ENCODE measurements at places on chromosomes 5 and 9.
A peak's percentile ranks its signal among the peaks of the same experiment; 100 is the strongest.

DNA sequence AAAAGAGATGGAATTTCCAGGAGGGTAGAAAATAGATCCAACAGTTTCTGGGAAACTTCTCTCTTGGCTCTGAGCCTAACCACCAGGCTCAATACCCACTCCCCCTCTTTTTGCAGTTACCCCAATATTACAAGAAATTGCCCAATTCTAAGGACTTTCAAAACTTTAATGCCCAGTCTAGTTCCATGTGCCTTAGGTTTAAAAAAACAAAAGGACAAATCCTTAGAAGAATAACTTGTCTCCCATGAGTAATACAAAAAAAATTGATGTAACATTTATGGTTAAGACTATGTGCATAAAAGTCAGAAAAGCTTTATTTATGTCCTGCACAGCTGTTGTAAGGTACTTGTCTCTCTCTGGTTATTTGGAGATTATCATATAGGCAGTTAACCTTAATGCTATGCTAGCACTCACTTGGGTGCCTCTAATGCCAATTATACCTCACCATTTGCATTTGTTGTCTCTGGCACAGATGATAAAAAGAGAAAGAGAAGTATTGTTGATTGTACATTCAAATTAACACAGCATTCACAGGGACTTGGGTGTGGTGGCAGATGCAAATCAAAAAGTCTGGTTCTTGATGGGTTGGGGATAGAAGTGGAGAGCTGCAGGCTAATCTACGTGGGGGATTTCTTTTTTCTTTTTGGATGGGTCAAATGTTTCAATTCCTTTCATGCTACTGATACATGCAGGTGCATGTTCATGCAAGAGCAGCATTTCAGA, 159.4 kb downstream of the PIK3R1 start:
- DNase-seq = peak; percentile 32

DNA sequence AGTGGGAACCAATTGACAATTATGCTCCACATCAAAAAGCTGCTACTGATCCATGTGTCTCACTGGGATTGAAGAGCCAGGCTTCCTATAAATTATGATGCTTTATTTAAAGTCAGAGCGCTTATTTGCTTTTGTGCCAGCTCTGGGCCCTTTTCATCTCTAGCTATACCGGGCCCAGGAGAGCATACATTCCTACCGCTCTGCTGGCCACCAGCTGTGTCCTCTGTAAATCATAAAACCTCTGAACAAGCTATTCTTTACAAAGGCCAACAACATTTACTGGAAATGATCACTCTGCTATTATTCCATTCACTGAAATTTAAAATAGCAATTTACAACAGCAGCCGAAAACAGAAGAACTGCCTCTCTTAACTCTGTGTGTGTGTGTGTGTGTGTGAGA, 86.6 kb downstream of the ZNF608 start:
- DNase-seq = no peak

DNA sequence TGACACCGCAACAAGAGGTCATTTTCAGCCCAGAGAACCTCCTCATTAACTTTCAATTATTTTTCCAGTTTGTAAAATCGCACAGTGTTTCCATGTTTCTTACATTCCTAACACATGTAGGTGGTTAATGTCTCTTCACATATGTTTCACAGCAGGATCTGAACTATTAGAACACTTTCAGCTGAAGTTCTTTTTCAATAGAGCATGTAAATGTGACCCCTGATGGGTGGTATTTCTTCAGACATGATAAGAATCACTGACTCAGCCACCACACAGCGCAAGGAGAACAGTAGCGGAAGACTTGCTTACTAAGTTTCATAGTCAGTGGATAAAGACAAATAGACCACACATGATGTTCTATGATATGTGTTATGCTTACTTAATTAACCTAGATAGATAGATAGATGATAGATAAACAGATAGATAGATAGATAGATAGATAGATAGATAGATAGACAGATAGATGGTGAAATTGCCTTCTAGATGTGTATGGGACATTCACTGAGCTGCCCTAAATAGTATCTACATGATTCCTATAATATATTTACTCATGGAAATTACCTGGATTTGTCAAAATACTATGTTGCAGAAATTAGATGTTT, 1992.1 kb upstream of the NUDT12 start:
- no peak for DNase-seq

DNA sequence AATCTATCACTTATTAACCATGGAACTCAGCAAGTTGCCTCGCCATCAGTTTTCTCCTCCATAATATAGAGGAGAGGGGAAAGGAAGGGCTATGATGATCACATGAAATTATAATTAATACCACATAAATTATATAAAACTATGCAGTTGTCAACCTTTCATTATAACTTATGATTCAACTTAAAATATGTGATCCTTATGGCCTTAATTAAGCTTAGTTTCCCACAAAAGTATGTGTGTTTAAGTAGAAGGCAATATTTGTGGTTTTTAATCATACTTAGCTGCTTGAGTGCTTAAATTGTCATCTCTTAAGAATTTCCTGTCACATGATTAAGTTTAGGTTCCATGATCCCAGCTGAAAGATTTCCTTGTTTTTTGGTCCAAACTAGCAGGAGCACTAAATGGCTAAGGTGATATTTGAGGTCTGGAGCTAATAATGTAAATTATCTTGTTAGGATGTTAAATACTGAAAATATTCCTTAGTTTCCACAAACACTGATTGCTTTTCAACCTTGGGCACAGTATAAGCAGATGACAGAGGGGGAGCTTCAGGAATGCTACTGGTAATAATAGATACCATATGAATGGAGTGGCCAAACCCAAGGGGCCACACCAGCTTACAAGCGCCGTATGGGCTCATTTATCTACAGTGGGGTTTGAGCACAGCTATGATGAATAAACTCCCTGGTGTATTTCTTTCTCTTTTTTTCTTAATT, 26.4 kb upstream of the F2R start:
- DNase-seq = no peak

GRCh38 chr5:100889896-100890295, 13.2 kb downstream of the ST8SIA4 start:
- peak; percentile 73 for DNase-seq

- no peak for DNase-seq
Measured at GRCh38 chr5:125049721-125050702, 303.6 kb upstream of the ZNF608 start.

DNA sequence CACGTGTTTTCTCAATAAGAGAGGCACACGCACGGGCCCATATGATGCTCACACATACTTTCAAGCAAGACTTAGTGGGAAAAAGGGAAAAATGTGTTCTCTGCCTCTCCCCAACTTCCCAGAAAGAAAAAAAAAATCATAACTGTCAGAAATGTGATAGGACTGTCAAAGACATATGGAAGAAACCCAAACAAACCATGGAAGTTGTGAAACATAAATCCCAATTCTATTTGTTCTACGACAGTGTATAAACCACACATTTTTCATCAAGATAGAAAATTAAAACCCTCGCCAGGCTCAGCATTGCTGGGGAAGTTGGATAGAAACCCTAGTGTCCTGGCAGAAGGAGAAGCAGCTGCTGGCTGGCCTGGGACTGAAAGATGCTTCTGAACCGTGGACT, 211.9 kb downstream of the PAX5 start:
- no peak for DNase-seq

DNA sequence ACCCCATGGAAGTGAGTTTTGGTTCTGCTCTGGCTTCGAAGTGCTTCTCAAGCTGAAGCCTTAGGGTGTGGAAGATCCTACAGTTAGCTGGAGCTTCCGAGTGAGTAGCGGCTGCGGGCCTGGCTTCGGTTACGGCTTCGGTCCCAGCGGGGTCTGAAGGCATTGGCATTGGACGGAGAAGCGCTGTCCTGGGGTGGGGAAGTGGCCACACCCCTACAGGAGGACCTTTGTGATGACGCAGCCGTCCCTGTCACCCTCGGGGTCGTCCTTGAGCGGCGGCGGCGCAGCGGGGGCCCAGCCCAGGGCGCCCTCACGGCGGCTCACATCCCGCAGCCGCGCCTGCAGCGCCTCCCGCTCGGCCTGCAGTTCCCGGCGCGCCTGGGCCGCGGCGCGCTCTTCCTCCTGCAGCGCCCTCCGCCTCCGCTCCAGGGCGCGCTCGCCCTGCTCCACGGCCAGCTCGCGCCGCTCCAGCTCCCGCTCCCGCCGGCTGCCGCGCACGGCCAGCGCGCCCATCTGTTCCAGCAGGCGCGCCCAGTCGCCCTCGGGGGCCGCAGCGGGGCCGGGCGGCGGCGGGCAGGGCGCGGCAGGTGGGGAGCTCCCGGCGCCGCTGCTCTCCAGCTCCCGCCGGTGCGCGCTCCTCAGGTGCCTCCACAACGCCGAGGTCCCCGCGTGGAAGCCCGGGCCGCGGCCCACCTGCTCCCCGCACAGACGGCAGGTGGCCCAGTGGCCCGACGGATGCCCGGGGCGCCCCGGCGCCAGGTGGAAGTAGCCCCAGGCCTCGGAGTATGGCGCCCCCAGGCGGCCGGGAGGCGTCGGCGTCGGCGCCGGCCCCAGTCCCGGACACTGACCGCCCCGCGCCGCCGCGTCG, 9.9 kb downstream of the ZBED3 start:
- peak; percentile 85 for DNase-seq

- DNase-seq = peak; percentile 35
Measured at GRCh38 chr9:127905004-127905728, 5.8 kb upstream of the ST6GALNAC6 start.

GRCh38 chr5:149820536-149821510, 90.7 kb downstream of the PPARGC1B start:
- DNase-seq = no peak

- no peak for DNase-seq
Measured at GRCh38 chr5:11890777-11891176, 13.5 kb downstream of the CTNND2 start.

DNA sequence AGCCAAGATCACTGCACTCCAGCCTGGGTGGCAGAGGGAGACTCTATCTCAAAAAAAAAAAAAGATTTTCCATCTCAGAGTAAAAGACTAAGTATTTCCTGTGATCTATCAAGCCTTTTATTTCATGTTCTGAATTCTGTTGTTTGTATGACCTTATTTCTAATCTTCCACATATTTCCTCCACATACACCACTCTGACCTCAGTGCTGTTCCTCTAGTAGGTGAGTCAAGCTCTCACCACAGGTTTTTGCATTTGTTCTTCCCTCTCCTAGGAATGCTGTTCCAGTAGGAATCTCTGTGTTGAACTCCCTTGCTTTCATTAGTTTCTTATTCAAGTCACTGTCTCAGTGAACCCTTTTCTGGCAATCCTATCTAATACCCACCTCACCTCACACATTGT, 68.1 kb downstream of the INVS start:
- no peak for DNase-seq

- no peak for DNase-seq
Measured at GRCh38 chr9:109205526-109205925, 38.5 kb upstream of the FRRS1L start.

GRCh38 chr9:7148243-7148765, 390.5 kb downstream of the KDM4C start:
- no peak for DNase-seq

GRCh38 chr9:87585123-87585855, 87.6 kb downstream of the DAPK1 start:
- DNase-seq = no peak

DNA sequence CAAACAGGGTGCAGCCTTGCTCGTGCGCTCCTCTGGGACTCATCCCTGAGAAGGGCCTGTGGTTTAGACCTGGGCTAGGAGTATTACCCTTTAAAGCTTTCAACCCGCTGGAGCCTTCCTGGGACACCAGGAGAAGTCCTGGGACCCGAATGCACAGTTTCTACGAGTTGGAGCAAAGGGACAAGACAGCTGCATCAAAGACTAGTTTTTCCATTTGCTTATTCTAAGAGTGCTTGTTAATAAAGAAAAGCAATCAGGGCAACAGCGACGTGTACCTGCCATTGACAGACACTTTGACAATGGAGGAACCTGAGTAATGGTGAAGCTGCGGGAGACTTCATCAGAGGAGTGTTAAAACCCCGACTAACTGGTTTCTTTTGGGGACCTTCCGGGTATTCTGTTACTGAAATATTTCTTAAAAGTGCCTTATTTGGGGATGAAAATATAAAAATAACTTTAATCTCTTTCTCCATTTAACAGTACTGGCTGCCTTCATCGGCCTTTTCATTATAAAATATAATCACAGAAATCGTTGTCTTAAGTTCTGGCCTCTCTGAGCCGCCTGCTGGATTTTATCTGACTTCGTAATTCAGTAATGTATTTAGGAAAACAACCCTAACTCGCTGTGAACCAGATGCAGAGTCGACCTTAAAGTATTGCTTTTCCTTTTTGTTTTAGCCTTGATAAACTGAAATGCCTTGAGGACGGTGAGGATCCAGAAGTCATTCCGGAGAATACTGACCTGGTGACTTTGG, 732 bp downstream of the SNAPC3 start:
- DNase-seq = peak; percentile 41

DNA sequence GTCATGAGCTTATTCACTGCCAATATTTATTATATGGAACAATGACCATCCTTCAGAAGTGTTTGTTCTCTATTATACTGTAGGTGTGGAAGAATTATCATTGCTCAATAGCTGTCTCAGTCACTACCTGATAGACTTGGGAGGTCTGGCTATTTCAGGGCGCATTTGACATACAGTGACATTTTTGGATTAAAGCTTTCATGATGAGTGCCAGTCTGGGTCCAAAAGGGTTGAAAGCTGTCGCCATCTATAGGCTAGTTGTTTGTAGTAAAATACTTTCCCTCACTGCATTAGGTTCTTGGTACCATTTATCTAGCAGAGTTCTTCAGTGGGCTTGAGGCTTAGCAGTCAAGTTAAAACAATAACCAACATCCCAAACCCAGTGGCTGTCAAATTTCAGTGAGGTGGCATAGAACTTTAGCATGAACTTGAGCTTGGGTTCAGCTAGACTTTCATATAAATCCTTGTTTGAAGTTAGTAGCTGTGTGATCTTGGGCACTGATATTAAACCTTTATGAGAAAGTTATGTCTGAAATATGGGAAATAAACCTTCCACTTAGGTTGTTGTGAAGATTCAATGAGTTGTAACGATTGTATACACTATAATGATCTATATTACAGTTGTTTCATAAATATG, 110.5 kb upstream of the CDKN2B start:
- DNase-seq = peak; percentile 33

- no peak for DNase-seq
Measured at GRCh38 chr9:128712451-128713410, 10.4 kb downstream of the PKN3 start.

Measured in suppressor macrophage treated with lipopolysaccharide for 4 hours (primary cell).